ENCODE measurements at places on chromosomes 4 and X.
A peak's percentile ranks its signal among the peaks of the same experiment; 100 is the strongest.

- no peak for DNase-seq
These were observed 23.3 kb downstream of the MRFAP1 start for GRCh38 chr4:6663596-6664393.

DNA sequence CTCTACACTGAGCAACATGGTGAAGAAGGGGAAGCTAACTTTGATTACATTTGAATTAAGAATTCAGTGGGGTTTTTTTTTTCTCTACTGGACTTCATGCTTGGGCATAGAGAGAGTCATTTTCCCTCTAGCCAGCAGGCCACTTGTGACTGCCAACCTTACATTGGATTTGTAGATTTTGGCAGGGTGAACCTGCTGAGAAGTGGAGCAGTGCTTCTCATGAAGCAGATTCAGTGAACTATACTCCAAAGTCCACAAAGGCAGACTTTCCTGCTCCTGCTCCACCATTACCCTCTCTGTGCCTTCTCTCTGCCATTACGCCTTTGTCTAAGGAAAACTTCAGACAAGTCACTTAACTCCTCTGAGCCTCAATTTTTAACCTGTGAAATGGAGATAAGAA is 69.9 kb downstream of the PAK3 start:
- DNase-seq, result no peak

DNA sequence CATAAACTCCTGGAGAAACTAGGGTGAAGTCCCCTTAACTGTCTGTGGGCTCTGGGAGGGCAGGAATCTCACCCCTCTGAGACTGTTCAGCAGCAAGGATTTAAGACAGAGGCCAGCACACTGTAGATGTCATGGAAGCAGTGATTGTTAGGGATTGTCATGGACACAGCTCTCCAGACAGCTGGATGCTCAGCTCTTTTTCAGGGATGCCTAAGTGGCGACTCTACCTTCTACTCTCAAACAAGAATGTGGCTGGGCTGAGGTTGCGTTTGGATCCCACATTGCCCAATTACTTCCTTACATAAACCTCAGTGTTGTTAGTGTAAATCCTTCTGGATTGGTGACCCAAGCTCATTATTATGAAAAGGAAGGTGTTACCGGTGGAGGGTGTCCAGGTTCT is 291.9 kb upstream of the VCX3A start:
- DNase-seq, result peak; percentile 13

DNA sequence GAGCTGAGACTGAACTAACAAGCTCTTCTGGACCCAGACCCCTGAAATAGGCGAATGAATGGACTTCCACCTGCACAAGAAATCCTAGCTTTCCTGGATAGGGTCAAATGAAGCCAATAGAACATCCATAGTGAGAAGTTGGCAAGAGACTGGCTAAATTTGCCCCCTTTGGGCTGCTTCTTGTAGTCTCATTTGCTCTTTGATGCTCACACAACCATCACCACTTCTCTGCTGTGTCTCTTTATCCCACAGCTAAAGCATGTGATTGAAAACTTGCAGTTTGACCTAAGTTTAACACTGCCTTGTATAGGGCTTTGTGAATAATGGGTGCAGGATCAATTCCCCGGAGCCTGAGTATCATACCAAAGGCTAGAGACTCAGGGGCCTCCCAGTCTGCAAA is 38.2 kb downstream of the NLGN3 start:
- no peak for DNase-seq

DNA sequence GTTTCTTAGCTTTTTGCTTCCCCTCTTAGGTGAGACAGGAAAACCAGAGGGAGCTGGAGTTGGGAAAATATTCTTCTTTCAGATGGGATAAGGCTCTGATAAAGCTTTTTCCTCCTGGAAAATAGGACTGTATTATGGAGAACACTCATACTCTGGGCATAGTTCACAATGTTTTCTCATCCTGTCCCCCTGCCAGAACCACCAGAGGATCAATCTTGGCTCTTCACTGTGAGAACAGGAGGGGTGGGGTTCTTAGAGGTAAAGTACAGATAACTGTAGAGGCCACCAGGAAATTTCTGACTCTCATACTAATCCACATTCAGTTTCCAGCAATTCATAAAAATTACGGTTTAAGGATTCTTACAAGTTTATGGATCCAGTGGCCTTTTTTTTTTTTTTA is 661.8 kb upstream of the MAGEB2 start:
- no peak for DNase-seq
